Effector memory CD4-positive, alpha-beta T cell (primary cell): ENCODE measurements at places on chromosomes 11 and 22.

DNA sequence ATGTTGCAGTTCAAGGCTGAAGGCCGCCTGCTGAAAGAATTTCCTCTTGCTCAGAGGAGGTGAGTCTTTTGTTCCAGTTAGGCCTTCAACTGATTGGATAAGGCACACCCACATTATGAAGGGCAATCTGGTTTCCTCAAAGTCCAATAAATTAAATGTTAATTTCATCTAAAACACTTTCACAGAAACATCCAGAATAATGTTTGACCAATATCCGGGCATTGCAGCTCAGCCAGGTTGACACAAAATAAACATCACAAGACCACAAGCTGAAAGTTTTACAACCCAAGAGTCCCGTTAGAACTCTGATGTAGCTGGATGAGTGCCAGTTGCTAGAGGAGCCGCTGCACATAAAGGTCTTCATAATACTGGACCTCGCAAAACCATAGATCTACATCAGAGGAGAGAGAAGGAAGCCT, 64.9 kb upstream of the EED start:
- H3K27me3 ChIP-seq: no peaks in the 10 kb centered on the region
- no peaks in the 10 kb centered on the region for H3K4me1 ChIP-seq
- no peak overlapping the region for H3K4me3 ChIP-seq
- H3K36me3 ChIP-seq: no peaks in the 10 kb centered on the region
- no peak overlapping the region for H3K27ac ChIP-seq

GRCh38 chr11:126390272-126390867, 34.9 kb downstream of the ST3GAL4 start:
- H3K36me3 ChIP-seq: no peaks in the 10 kb centered on the region
- DNase-seq: no peak
- H3K4me1 ChIP-seq: no peaks in the 10 kb centered on the region
- H3K27me3 ChIP-seq: no peaks in the 10 kb centered on the region

DNA sequence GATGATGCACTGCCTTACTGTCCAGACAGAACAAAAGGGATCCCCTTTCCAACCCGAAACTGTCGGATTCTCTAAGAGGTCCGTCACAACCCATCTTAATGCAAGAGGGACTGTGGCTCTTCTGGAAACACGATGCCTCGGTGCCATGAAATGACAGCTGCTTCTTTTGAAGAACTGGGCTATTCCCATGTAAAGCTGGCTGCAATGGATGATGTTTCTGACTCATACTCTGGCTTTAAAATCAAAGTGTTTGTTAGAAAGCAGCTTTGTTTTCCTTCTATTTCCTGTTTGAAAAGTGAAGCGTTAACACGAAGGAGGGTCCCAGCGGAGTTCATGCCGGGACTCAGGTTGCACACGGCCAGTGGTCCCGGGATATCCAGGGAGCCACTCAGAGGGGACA, 3.1 kb downstream of the TP53AIP1 start:
- no peaks in the 10 kb centered on the region for H3K27me3 ChIP-seq
- H3K27ac ChIP-seq: no peak overlapping the region
- H3K4me3 ChIP-seq: no peak overlapping the region
- H3K36me3 ChIP-seq: no peaks in the 10 kb centered on the region
- H3K4me1 ChIP-seq: no peaks in the 10 kb centered on the region

DNA sequence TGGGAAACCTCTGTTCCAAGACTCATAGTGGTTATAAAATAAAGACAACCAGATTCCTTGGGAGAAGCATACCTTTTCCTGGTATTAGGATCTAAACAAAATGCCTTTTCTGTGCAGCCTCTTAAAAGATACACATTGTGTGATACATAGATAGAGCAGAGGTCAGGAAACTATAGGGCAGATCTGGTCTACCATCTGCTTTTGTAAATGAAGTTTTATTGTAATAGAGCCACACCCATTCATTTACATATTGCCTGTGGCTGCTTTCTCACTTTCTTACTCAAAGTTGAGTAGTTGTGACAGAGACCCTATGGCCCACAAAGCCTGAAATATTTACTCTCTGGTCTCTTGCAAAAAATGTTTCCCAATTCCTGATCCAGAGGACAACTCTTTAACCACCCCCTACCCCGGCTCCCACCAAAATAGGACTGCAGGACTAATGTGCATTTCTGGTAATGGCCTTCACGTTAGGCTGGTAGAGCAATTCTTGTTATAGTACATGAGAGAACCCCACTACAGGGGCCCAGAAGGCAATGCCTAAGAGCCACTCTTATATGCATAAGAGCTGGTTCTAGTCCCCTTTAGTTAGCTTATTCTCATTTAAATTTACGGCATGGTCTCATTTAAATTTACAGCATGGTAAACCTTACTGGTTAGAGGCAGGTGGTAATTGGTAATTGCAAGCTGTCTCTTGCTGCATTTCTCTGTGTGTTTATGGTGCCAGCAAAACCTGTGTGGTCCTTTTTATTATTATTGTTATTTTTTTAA, 76.8 kb upstream of the YWHAH start:
- H3K4me3 ChIP-seq: no peak overlapping the region
- no peak overlapping the region for H3K27ac ChIP-seq
- DNase-seq: no peak
- H3K27me3 ChIP-seq: no peaks in the 10 kb centered on the region
